Heart left ventricle (tissue), 16 donors: ENCODE measurements at places on chromosomes 16 and 17. TPM values are rescaled to one million over a fixed set of nuclear protein-coding genes. Genes with fewer than 3 reads are reported as not detected.

Gene NEUROD2
- not detected for polyA plus RNA-seq

GRCh38 chr16:8768692-8769091 lies 28.7 kb downstream of the TMEM186 start:
- DNase-seq = no peak

- peak; percentile 49 for DNase-seq
These were observed 73.1 kb downstream of the CDH13 start for GRCh38 chr16:82699711-82700495.

DNA sequence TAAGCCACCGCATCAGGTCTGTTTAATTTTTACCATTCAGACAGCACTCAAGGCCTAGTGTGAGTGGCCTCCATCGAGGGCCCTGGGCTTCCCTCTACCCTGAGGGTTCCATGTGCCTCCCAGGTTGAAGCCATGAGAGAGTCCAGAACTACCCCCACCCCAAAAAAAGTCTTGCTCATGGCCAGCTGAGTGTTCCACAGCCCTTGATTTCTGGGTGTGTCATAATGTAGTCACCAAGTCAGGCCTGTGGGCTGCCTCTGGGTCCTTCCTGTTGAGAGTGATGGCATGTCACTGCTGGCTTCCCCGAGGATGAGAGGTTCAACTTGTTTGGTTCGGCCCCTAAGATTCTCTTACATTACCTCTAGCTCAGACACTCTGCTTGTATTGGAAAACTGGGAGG lies 100.6 kb downstream of the PITPNC1 start:
- DNase-seq = no peak

DNA sequence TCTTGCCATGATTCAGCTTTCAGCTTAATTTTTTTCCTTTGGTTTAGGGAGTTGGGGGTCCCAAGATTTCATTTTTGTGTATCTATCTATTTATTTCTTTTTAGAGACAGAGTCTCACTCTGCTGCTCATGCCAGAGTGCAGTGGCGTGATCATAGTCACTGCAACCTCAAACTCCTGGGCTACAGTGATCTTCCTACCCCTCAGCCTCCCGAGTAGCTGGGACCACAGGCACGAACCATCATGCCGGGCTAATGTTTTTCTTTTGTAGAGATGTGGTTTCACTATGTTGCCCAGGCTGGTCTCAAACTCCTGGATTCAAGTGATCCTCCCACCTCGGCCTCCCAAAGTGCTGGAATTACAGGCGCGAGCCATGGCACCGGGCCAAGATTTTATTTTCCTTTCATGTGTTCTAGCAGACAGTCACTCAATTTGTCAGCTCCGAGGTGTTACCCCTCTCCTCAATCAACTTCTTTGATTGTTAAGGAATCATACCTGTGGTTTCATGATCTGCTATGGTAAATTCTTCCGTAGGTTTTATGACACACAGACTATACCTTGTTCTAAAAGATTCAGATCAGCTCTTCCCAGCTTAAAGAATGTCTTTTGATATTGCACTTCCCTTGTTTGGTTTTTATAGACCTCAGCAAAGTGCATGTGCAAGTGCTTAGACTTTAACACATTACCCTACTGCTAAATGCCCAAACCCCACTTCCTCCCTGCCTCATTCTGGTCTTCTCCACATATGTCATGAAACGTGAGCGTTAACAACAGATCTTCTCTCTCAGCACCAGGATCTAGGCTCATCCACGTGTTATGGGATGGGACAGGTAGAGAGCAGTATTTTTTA lies 13.0 kb downstream of the UNC45B start:
- no peak for DNase-seq
